Muscle of back (tissue), 13 donors: ENCODE measurements at places on chromosomes 2 and 18.

DNA sequence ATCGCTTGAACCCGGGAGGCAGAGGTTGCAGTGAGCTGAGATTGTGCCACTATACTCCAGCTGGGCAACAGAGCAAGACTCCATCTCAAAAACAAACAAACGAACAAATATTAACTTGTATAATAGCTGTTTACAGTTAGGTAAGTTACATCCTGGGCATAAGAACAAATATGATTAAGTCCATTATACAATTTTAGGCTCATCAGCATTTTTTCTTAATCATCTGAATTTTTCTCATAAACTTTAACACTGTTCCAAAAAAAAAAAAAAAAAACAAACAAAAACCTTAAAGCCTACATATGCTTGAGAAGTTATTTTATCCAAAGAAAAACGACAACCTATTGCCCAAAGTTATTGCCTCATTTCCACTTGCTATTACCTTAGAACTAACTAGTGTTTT lies 1042.5 kb downstream of the DPP10 start:
- DNase-seq: no peak

DNA sequence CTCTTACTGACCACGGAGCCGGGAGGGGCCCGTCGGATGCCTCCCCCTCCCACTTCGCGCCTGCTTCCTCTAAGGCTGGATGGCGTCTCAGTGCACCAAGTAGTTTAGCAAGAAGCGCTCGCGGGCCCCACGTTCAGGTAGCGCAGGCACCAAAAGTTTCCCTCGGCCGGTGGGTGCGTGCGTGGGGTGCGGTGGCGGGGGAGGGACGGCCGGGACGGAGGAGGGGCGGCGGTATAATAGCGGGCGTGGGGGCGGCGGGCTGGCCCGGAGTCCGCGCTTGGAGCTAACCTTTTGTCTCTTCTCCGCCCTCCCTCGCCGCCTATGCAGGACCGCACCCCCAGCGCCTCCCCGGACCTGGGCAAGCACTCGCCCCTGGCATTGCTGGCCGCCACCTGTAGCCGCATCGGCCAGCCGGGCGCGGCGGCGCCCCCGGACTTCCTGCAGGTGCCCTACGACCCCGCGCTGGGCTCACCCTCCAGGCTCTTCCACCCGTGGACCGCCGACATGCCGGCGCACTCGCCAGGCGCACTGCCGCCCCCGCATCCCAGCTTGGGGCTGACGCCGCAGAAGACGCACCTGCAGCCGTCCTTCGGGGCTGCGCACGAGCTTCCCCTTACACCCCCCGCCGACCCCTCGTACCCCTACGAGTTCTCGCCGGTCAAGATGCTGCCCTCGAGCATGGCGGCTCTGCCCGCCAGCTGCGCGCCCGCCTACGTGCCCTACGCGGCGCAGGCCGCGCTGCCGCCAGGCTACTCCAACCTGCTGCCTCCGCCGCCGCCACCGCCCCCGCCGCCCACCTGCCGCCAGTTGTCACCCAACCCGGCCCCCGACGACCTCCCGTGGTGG lies 1.0 kb downstream of the SP5 start:
- no peak for DNase-seq

- DNase-seq: no peak
Measured at GRCh38 chr2:194464964-194465638, 1191.9 kb upstream of the SLC39A10 start.

GRCh38 chr2:42971947-42972736 lies 179.8 kb upstream of the HAAO start:
- no peak for DNase-seq

DNA sequence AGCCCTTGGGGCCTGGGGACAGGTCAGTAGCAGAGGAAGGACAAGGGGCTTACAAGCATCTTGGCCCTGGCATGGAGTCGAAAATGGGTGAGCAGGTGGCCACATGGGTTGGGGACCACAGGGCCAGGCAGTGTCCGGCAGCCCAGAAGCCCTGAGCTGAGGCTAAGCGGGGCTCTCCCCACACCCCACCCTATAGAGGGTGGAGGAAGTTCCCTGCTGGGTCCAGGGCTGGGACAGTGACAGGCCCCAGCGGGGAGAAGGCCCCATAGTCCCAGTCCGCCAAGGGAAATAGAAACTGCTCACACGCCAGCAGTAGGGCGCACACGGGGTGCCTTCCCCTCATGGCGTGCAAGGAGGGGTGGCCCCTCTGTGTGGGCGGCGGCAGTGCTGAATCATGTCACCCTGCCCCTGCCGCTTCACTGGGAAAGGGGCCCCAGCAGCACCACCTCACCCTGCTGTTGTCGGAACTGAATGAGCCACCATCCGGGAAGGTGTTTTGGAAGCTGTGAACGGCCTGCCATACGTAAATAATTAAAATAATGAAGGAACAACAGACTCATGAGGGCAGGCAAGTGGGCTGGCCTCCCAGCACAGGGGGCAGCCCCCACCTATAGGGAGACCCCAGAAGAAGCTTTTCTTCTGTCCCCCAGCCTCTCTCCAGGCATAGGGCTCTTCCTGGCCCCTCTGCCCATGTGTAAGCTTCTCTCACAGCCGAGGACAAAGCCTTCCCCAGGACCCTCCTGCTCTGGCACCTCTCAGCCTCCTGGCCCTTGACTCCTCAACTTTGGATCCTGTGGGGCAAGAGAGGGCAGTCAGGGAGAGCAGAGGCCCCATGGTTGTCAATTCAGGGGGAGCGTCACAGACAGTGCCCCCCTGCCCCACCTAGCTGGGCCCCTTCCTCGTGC lies 12.7 kb upstream of the DUSP2 start:
- no peak for DNase-seq

- DNase-seq: no peak
Measured at GRCh38 chr2:231099918-231100317, 24.9 kb downstream of the HTR2B start.

GRCh38 chr18:35998967-35999366 lies 26.5 kb downstream of the RMP24 start:
- DNase-seq: no peak

GRCh38 chr2:76579911-76580310 lies 869.2 kb upstream of the GCFC2 start:
- DNase-seq: no peak

DNA sequence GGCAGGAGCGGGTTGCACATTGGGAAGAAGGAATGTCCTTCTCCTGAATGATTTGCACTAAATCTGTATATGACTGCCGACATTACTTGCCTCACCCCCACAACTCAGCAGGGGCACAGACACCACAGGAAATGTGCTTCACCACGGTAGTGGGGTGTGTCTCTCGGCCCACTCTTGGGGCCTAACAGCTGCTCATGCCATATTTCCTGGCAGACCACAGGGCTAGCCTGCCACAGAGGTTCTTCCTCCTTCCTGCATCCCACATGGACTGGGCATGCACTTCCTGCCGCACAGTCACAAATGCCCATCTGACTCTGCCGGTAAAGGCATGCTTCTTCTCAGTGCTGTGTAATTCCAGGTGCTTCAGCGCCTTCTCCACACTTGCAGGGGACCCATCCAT lies 10.3 kb upstream of the PAPOLG start:
- DNase-seq: no peak

- DNase-seq: no peak
Measured at GRCh38 chr2:16012626-16013358, 72.4 kb downstream of the MYCN start.

GRCh38 chr2:102615620-102616436 lies 3.5 kb upstream of the SLC9A2 start:
- peak; percentile 62 for DNase-seq

GRCh38 chr2:102337012-102337411 lies 18.6 kb upstream of the IL18R1 start:
- DNase-seq: no peak

DNA sequence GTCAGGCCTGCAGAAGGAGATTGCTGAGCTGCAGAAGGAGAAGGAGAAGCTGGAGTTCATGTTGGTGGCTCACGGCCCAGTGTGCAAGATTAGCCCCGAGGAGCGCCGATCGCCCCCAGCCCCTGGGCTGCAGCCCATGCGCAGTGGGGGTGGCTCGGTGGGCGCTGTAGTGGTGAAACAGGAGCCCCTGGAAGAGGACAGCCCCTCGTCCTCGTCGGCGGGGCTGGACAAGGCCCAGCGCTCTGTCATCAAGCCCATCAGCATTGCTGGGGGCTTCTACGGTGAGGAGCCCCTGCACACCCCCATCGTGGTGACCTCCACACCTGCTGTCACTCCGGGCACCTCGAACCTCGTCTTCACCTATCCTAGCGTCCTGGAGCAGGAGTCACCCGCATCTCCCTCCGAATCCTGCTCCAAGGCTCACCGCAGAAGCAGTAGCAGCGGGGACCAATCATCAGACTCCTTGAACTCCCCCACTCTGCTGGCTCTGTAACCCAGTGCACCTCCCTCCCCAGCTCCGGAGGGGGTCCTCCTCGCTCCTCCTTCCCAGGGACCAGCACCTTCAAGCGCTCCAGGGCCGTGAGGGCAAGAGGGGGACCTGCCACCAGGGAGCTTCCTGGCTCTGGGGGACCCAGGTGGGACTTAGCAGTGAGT lies 19.4 kb downstream of the FOSL2 start:
- DNase-seq: no peak

DNA sequence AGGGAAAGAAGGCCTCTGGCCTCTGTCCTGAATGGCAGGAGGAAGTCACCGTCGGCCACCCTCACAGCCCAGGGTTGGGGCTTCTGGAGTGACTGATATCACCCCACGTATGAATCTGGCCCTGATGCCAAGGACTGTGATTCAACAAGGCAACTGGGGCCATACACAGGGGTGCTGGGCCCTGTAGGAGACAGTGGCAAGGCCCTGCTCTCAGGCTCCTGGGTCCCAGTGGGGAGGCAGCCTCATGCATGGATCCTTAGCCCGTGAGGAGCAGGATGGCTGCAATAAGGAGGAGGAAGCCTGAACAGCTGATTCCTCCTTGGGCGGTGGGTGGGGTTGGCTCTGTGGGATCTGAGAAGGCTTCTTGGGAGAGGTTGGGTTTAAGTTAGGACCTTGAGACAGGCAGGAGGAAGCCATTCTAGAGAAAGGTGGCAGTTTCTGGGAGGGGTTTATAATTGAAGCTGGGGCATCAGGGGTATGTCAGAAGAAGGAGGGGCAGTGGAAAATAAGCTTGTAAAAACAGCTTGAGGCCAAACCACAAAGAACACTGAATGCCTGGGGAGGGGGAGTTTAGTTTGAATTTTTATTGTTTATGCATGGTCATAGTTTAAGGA lies 42.8 kb upstream of the LAPTM4A start:
- no peak for DNase-seq

GRCh38 chr2:56266761-56267414 lies 83.1 kb downstream of the CCDC85A start:
- no peak for DNase-seq

GRCh38 chr18:79518683-79519128 lies 123.0 kb downstream of the NFATC1 start:
- no peak for DNase-seq

DNA sequence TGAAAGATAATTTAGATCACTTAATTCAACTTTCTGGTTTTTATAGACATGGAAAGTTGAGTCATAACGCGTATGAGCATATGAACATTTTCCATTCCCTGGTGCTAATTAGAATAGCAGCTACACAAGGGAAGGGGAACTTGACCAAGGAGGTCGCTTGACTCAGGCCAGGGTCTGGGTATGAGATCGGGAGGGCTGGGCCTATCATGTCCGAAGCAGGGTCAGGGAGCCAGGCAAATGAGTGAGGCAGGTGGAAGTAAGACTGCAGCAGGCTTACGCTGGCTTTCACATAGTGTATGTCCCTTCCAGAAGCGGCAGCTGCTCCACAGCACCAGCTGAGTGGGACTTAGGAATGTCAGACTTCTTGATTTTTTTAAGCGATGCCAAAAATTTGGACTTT lies 14.7 kb downstream of the RALB start:
- DNase-seq: peak; percentile 42

GRCh38 chr2:7593360-7593759 lies 676.1 kb downstream of the RNF144A start:
- peak; percentile 7 for DNase-seq

GRCh38 chr2:105732101-105732500 lies 12.6 kb upstream of the NCK2 start:
- no peak for DNase-seq

GRCh38 chr2:118622913-118623312 lies 224.5 kb downstream of the EN1 start:
- DNase-seq: no peak

- DNase-seq: peak; percentile 80
Measured at GRCh38 chr2:166539340-166540162, 45.5 kb upstream of the SCN7A start.

GRCh38 chr2:200302940-200303727 lies 3.4 kb upstream of the SPATS2L start:
- no peak for DNase-seq

GRCh38 chr2:27152102-27152795 lies 3.4 kb downstream of the TCF23 start:
- no peak for DNase-seq

DNA sequence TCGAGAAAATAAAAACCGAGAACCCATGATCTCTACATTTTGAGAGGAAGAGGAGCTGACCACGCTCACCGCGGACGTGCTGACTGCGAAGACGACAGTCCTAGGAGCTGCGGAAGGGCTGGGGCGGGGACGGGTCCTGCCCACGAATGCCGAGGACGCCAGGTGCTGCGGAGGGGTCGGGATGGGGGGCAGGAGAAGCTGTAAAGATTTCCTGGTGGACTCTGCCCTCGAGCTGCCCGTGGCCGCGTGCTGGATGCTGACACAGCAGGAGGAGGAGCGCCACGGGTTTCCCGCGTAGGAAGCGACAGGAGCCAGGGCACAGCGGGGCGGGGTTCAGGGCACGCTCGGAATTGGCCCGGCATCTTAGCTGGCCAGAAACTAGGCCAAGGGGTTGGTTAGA lies 22.2 kb downstream of the ZSCAN30 start:
- DNase-seq: no peak

- DNase-seq: no peak
Measured at GRCh38 chr2:29632018-29632417, 289.4 kb downstream of the ALK start.

- DNase-seq: no peak
Measured at GRCh38 chr2:45554073-45554741, 56.9 kb downstream of the SRBD1 start.

GRCh38 chr18:45103319-45104048 lies 422.8 kb downstream of the SETBP1 start:
- no peak for DNase-seq

GRCh38 chr2:188978291-188979081 lies 4.3 kb downstream of the COL3A1 start:
- peak; percentile 87 for DNase-seq

GRCh38 chr2:220300806-220301205 lies 673.4 kb downstream of the SLC4A3 start:
- no peak for DNase-seq

GRCh38 chr2:63768051-63768450 lies 73.6 kb upstream of the UGP2 start:
- DNase-seq: no peak
